NCI-H1436 (cell line): ENCODE measurements at places on chromosomes 5 and 9.

DNA sequence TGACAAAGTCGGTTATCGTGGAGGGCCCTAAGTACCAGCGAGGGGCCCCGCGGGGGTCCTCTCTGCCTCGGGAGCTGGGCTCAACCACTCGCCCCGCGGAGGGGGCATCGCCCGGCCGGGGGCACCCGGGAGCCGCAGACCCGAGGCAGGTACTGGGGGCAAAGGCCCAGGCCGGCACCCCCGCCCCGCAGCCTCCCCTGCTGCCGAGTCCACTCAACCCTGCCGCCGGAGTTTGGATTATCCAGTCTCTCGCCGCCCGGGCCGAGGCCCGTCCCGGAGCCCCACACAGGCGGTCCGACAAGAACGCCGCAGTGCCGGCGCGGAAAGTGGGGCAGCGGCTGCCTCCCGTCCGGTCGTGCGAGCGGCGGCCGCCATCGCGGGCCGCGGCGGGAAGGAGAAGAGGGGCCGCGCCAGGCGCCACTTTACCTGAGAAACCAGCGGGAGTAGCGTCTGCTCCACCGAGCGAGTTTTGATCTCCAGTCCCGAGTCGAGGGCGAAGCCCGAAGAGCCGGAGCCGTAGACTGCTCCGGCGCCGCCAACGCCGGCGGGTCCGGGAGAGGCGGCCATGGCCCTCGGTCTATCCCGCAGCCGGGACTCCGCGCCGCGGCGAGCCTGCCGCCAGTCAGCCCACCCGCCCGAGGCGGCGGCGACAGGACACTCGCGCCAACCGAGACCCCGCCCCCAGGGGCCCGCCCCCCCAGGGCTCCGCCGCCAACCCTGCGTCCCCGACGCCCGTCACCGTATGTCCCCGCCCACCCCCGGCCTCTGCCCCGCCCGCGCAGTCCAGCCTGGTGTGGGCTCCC, at the start of gene CTNNAL1:
Gene CTNNAL1 (minus strand): TSS at position 624 of the 803 bp plus-strand sequence. CDS start 57 bp downstream, at position 567.
- DNase-seq, result peak; percentile 87

DNA sequence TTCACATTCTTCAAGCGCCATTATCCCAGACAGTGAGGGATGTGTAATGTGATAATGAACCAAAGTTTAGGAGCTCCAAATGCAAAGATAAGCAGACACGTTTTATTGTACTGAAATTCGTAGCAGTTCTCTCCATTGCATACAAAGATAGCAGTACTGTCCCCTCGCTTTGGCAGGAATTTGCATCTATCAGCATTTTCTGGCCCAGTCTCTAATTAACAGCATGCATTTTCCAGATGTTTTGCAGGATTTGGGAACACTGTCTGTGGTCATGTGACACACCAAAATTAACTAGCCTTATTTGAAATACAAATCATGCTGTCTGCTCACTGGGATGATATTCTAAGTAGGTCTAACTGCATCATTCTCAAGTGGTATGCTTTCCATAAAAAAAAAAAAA, 235.9 kb upstream of the TRPM3 start:
- no peak for DNase-seq

DNA sequence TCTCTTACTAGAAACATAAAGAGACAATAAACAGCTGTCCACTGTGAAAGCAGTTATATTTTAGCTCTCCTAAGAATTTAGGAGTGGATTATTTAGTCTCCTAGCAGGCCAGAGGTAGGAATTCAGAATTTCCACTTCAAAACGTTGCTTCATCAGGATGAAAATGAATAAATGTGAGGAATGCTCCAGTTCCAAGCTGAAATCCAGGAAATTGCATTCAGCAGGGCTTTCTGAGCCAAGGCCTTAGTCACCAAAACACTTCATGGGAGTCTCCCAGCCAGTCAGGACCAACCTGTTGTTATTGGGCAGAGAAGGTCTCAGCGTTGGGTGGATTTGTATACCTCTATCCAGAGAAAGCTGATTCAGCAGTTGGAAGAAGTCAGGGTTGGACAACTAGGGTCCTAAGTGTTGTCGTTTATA, 1040.3 kb downstream of the TLE1 start:
- DNase-seq, result no peak

DNA sequence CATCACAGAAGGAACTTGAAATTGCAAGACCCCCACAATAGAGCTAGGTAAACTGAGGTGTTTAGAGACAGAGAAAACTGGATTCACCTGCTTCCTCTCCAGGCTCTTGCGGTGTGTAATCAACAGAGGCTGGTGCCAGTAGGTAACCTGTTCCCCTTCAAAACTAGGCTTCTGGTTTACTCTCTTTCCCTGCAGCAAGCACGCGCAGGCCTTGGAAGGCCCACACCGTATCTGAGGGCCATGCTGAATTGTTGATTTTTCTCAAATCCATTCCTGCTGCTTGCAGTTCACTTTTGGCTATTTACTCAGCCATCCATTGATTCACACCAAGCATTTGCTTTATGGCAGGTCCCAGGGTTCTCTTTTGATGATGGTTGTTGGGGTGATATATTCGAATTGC, 667 bp upstream of the FRRS1L start:
- DNase-seq, result no peak

DNA sequence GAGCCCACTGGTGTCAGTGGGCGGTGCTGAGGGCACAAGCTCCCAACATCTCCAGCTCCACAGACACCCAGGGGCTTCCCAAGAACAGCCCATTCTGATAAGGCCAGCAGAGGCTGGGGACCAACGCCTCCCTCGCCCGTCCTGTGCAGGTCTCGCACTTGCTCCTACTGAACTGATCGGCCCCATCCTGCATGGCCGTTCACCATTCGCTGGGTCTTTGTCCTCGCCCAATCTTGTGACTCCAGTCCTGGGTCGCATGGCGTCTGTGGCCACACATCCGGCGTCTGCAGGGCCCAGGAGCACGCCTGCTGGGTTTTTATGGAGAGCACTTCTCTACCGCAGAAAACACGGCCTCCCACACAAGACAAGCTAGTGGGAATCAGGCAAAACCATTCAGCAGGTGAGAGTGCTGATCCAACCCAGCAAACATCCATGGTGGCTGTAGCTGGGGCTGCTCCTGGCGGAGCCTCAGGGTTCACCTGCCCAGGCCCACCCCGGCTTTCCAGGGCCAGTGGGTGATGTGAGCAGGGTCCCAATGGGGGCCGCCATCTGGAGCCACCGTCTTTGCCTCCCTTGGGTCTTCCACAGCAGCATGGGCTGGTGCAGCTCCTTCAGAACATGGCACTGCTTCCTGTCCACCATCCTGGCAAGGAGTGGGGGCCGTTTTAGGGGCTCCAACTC, 7.4 kb downstream of the LRRC14B start:
- DNase-seq, result no peak

GRCh38 chr5:180589771-180590542, 1.3 kb downstream of the SCGB3A1 start:
- no peak for DNase-seq

- no peak for DNase-seq
These were observed 7.8 kb downstream of the JADE2 start for GRCh38 chr5:134533115-134533815.

DNA sequence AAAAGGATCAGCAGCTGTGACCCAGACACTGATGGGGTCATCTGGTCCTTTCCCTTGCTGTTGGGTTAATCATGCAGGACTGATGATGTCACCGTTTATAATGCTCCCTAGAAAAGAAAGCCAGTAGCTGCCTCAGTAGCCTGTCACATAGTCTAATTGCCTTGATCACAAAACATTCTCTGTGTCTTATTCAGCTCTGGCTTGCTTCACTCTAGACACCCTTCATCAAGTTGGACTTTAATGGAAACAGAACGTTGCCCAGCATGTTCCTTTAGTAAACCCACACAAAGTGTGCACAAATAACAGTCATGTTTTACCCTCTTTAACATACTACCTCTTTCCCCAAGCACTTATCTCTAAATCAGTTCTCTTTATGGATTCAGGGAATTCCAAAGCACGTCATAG, 170.8 kb downstream of the SGCD start:
- no peak for DNase-seq

DNA sequence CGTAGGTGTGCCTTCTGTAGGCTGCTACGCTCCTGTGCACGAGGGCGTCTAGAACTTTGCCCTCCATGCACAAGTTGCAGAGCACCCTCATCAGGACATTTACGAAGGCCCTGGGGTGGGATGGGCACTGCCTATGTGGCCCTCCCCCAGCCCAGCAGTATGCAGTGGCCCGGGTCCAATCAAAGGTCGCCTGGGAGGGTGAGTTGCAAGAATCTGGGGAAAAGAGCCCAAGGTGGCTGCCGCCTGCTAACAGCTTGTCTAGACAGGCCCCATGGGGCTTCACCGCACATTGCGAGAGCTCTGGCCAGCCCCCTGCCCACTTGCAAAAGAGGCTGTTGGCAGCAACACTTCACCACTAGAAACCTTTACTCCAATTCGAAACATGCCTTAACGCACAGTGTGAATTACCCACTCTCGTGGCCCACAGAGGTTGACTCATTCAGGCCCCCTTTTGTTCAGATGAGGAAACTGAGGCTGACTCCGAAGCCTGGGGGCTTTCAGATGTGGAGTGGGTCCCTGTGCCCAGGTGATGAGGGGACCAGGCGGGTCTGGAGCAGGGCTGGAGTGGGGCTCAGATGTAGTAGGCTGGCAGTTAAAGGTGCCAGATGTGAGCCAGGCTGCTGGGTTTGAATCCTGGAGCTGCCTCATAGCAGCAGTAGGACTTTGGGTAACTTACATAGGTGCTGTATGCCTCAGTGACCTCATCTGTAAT, 31.8 kb upstream of the IL17B start:
- DNase-seq, result no peak

GRCh38 chr9:137168904-137169856, 671 bp downstream of the LRRC26 start:
- DNase-seq, result peak; percentile 60

DNA sequence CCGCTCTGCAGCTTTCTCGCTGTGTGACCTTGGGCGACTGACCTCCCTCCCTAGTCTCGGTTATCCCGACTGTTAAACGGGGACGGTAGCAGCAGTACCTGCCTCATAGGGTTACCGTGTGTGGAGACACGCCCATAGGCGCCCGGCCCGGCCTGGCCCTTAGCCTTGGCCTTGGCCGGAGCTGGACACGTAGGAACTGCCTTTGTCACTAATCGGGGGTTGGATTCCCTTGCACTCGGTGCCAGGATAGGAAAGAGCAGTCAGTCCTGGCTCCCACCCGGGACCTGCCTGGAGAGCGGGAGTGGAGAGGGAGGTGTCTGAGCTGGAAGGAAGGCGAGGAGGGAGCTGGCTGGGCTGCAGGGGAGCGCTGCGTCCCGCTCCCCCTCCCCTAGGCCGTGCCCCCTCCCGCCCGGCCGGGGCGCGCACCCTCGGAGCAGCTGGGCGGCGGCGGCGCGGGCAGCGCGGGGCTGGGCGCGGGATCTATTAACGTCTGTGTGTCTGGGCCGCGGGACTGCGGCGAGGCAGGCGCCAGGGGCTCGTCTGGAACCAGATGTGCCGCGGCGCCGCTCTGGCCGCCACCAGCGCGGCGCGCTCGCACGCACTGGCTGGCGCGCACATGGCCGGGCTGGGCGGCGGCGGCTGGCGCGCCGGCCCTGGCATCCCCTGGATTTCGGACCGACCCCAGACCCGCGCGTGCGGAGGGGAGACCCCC, 31.7 kb downstream of the PRRX2 start:
- DNase-seq, result no peak
